Activated CD8-positive, alpha-beta memory T cell treated with anti-CD3 and anti-CD28 coated beads for 1 hour (primary cell): ENCODE measurements at places on chromosomes 13 and 19.

- DNase-seq = no peak
These were observed 35.6 kb downstream of the CCDC169 start for GRCh38 chr13:36261976-36262375.

- no peak for DNase-seq
These were observed 226.6 kb downstream of the MZT1 start for GRCh38 chr13:72500851-72501250.

DNA sequence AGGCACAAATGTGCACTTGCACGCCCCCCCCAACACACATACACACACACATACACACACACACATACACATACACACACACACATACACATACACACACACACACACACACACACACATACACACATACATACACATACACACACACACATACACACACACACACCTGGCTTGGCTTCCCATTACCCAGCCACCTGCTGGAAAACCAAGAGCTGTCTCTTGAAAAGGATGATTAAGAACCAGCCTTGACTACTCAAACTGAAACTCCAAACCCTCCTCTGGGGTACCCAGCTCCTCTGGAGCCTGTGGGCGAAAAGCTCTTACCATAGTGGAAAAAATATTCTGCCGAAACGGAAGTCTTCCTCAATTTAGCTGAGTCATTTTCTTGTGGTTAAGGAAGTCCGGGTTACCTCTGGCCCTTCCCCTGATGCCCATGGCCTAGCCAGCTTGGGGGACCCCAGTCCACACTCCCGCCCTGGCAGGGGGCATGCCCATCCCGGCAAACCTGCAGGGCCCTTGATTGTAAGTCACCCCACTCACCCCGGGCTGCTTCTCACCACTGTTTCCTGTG is 21.9 kb downstream of the CEBPA start:
- no peak for DNase-seq

DNA sequence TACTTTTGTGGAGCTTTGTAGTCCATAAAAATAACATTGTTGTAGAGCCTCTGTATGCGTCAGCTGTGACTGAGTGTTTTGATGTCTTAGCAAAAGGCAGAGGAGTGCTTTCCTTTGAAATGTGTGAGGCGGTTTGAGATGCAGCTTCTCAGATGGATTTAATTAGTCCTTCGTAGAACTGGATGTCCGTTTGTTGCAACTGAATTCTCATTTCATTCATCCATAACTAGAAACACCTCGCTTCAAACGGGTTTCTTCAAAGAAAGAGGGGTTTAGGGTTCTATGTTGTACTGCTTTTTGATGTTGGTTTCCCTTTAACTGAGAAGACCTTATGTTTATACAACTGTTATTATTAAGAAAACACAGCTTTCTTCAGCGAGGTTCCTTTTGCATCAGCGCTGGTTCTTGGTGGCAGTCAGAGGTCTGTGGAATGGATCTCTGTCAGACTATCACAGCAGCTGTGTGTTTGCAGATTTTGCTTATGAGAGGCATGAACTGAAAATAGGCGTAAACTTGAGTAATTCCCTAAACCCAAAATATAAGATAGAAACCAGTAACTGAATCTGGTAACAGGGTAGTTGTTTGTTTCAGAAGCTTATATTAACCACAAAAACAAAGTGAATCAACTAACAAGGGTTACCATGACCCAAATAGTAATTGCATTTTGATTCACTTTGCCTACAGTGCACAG is 194.4 kb downstream of the GGACT start:
- DNase-seq = no peak

DNA sequence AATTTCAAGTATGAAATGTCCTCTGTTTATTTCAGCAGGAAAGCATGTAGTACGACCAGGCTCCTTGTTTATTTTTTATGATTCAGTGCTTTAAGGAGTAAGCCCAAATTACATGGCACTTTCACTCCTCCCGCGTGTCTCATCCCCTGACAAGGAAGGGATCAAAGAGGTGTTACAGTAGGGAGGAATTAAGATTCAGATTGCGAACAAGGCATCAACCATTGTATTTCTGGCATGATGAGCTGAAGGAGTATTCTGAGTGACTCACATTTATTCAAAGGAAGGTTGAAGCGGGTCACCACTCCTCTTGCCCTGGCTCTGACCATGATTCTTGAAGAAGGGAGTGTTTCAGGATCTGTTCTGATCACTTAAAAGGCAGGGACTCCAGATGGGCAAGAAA is 46.1 kb upstream of the CNMD start:
- no peak for DNase-seq

- no peak for DNase-seq
These were observed 7.7 kb downstream of the DOCK6 start for GRCh38 chr19:11254666-11255065.

DNA sequence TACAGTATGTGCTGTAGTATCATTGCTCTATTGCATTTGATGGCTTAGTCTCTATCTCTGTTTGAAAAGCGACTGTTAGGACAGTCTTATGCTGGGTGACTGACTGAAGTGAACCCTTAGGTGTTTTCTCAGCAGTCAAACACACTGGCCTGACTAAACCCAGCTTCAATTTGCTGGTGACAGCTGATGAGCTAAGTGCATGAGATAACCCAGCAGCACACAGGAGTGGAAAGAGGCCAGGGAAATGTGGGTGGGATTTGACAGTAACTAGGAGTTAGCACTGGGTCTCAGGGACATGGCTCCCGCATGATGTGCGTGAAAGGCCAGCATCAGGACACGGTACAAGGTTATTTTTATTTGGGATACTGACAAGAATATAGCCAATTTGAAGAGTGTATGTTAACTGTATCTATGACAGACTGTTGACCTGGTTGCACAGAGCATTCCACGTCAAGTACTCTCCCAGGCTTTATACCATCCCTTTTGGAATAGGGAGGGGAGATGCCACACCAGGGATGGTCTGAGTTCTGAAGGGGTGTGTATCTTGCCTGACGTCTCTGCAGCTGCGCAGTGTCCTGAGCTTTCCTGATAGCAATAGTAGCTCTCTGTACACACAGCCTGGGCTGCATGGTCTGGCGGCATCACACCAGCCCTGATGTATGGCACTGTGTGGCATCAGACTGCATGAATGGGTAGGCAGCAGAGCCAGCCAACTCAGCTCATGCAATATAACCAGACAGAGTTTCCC is 144.8 kb downstream of the FLT1 start:
- DNase-seq = no peak

GRCh38 chr19:15291089-15291488 is 41.2 kb downstream of the BRD4 start:
- DNase-seq = no peak

- DNase-seq = no peak
These were observed 265.8 kb downstream of the OXGR1 start for GRCh38 chr13:96728463-96728862.

GRCh38 chr19:35040826-35041547 is 534 bp upstream of the HPN start:
- DNase-seq = no peak
